Calu3 (cell line): ENCODE measurements at places on chromosomes 16 and 17. TPM values are rescaled to one million over a fixed set of nuclear protein-coding genes. Genes with fewer than 3 reads are reported as not detected.

Gene CPNE7
- total RNA-seq = 31.3 and 48.2 TPM in 2 replicates

- no peak for DNase-seq
Measured at GRCh38 chr16:22322741-22323140, 25.5 kb downstream of the POLR3E start.

DNA sequence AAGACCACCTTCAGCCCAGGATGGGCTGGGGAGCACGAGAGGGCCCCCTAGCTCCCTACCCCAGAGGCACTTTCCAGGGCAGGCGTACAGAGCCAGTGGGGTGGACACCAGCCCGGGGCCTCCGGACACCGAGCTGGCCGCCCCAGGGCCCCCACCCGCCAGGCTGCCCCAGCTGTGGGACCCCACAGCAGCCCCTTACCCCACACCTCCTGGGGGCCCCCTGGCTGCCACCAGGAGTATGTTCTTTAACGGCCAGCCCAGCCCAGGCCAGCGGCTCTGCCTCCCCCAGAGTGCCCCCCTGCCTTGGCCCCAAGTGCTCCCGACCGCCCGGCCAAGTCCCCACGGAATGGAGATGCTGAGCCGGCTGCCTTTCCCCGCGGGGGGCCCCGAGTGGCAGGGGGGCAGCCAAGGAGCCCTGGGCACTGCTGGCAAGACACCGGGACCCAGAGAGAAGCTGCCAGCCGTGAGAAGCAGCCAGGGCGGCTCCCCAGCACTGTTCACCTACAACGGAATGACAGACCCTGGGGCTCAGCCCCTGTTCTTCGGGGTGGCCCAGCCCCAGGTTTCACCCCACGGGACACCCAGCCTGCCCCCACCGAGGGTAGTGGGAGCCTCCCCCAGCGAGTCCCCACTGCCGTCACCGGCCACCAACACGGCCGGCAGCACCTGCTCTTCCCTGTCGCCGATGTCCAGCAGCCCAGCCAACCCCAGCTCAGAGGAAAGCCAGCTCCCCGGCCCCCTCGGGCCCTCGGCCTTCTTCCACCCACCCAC, 24.3 kb upstream of the ZFPM1 start:
- DNase-seq = no peak

DNA sequence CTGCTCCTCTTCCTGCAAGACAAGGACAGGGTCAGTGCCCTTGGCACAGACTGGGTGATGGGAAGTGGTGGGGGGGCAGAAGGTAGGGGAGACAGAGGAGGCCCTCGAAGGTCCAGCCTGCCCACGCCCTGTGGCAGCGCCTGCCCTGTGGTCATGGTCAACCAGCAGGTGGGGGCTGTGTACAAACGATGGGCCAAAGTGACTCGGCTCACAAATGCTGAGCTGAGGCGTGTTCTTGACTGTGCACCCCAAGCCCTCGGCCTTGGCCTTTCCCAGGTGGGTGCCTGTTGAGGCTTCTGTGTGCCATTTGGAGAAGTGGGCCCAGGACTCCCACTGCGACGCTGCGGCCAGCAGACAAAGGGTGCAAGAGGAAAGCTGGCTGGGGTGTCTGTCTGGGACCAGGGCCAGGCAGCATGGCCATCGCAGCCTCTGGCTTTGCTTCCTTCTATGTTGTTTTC, 22.6 kb downstream of the MXRA7 start:
- no peak for DNase-seq
